Hepatocyte (in vitro differentiated cells): ENCODE measurements at places on chromosomes 13 and 19. TPM values are rescaled to one million over a fixed set of nuclear protein-coding genes. Genes with fewer than 3 reads are reported as not detected.

DNA sequence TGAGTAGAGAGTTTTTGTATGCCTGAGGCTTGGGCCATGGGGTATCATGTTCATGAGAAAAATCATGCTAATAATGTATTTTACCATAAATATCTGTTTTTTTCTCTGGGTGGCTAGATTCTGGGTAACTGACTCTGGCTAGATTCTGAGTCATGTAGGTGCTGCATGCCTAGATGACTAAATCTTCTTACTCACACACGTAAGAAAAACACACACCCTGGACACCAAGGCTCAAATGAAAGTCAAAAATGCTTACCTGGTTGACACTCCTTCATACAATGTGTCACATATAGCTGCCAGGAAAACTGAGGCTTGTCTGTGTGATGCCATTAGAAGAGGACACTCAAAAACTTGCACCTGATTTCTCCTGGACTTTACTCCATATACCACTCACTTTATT is 597.4 kb upstream of the SLITRK1 start:
- DNase-seq = no peak

- DNase-seq = no peak
Observed at GRCh38 chr13:40370661-40371060, 295.8 kb downstream of the FOXO1 start.

DNA sequence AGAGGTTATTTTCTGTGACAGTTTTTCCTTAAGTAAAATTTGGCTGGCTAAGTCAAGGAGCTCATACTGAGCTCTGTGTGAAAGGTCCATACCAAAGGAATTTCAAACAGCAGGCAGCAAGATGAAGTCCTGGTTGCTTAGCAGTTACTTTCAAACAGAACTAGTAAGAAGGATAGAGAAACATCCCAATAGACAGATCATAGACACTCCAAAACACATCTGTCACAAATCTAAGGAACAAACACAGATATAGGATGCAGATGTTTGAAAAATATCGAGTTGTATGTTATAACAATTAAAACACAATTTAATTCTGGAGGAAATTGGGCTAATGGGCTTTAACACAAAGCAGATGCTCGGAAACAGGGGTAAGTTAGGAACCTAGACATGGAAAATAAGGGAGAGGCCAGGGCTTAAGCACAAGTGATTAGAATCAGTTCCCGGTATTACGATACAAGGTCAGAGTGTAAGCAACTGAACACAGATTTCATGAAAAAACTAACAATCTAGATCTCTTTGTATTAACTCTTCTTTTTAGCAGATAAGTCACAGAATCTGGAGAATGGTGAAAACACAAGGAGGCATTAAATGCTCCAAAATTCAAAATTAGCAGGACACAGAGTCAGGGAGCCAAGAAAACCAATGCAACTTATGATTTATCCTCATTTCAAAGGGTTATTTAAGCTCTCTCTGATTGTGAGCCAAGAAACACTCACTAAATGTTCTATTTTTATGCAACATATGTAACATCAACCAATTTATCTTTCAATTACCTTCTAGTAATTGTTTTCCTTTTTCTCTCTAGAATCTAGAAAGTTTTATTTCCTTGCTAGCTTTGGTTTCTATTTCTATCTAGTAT is 1992.9 kb upstream of the PCDH20 start:
- no peak for DNase-seq

DNA sequence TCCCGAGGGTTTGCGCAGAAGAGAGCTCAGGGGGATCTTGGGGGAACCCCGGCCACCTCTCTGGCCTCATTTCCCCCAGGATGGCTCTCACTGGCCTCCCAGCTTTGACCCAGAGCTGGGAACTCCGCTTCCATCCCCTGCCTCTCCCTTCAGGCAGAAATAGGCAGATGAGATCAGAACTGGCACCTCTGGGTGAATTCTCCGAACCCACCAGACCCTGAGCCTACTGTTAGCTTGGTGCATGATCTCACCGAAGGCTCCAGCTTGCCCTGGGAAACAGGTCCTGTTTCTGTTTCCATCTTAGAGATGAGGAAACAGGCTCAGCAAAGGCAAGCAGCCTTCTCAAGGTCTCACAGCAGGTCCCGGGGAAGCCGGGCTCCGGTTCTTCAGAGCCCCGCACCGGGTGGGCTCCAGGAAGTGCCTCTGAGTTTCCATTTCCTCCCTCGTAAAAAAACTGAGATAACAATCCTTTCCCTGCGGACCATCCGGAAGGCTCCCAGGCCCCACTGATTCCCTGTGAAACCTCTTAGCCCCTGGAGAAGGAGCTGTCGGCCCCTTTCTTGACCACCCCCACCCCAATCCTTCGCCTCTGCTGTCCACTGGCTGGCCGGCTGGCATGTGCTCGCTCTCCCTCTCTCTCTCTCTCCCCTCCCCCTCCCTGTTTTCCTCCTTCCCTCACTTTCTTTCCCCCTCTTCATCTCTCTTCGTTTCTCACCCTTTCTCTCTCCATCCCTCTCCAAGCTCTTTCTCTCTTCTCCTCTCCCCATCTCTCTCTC is 2.1 kb downstream of the NECTIN2 start:
- peak; percentile 60 for DNase-seq

DNA sequence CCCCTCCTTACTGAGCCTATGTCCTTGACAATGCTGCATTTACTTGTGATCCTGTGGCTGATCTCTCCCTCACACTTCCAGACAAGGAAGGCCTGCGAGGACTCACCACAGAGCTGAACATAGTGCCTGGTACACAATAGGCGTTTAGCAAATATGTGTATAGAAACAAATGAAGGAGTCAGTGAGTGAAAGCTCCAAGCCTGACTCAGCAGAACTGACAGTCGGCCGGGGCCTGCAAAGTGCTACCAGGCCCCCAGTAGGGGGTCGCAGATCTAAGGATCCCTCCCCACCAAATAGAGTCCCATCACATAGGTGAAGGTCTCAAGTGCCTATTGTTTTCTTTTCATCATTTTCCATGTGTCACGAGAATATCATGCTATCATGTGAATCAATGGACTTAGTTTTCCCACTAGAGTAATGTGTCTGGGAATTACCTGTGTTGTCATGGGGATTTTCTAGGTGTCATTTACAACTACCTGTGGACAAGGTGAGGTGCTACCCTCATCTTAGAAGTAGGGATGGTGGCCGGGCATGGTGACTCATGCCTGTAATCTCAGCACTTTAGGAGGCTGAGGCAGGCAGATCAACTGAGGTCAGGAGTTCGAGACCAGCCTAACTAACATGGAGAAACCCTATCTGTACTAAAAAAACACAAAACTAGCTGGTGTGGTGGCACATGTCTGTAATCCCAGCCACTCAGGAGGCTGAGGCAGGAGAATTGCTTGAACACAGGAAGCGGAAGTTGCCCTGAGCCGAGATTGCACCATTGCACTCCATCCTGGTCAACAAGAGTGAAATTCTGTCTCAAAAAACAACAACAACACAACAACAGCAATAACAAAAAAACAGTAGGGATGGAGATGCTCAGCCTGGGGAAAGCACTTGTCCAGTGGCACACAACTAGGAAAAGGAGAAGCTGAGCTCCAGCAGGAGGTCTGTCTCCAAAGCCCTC is 50.3 kb upstream of the CYP2A7 start:
- DNase-seq = peak; percentile 41

DNA sequence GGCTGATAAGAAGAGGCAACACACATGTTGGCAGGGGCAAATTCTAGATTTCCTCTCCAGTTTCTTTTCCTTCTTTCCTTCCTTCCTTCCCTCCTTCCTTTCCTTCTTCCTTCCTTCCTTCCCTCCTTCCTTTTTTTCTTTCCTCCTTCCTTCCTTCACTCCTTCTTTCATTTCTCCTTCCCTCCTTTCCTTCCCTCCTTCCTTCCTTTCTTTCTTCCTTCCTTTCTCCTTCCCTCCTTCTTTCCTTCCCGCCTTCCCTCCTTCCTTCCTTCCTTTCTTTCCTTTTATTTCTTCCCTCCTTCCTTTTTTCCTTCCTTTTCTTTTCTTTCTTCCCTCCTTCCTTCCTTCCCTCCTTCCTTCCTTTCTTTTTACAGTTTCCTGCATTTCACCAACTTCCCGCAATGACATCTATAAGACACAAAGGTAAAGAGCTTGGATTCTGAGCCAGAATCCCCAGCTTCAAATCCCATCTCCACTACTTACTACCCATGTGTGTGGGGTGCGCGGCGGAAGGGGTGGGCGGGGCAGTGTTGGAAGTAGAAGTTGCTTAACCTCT is 35.3 kb downstream of the INSR start:
- DNase-seq = no peak

DNA sequence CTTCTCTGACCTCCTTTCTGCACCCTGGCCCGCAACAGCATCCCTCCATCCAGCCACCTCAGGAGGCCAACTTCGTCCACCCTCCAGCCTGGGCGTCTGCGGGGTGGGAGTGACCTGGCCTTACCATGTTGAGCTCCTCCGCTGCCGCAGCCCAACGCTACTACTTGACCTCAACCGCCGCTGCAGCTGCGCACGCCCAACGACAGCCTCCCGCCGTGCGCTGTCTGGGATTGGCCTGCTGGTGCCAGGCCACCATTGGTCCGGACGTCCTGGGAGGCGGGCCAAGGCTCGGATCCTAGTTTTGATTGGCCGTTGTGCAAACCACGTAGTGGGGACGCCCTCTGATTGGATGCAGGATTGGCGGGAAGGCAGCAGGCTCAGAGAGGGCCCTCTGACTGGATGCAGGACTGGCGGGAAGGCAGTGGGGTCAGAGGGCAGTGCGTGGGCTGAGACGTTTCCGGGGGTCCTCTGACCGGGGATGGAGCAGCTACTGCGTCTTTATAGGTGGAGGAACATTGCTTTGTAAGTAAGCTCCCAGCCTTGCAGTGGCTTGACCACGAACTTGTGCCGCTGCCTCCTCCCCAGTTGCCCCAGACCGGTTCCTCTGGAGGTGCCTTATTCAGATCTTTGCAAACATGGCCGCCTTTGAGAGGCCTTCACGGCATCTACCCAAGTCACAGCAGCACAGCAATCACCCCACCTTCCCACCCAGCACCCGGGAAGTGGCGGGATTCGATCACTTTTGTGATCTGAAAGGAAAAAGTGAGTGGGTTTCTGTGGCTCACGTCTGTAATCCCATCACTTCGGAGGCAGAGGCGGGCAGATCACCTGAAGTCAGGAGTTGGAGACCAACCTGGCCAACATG is at the start of gene TUBA3C:
Gene TUBA3C, minus strand, starts transcription at position 204 of the 865 bp plus-strand sequence. Its CDS starts 77 bp downstream, at position 127.
- no peak for DNase-seq

DNA sequence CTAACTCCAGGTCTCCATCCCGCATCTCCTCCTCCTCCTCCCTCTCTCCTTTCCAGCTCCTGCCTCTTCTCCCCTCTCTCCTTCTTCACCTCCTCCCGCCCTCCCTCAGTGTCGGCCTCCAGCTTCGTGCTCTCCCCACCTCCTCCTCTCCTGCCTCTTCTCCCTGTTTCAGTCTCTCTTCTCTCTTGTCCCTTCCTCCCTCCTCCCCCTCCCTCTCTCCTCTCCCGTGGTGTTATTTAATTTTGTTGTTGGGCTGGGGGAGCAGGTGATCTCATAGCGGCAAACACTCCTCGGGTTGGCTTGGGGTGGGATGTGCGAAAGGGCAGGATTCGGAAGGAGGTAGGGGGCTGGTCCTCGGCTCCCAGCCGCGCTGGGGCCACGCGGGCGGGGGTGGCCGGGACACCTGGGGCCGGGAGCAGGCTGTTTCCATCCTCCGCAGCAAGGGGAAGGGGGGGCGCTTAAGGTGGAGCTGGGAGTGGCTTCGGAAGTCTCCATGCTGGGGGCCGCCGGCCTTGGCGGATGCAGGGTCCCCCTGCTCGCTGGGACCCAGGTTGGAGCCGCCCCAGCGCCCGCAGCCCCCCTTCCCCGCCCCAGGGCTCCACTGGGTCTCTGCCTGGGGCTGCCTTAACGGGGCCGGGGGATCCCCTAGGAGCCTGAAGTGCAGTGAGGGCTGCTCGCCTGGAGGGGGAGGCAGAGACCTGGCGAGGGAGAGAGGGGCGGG is at the start of gene CA11:
Gene CA11, minus strand, starts transcription at position 187 of the 721 bp plus-strand sequence. CDS start 555 bp downstream, outside the sequence.
- peak; percentile 94 for DNase-seq

- no peak for DNase-seq
Observed at GRCh38 chr13:84962141-84962750, 837.0 kb downstream of the SLITRK6 start.

Gene C19orf67
- polyA plus RNA-seq = not detected in 2 replicates
